ENCODE measurements at places on chromosomes 6 and 20. TPM values are rescaled to one million over a fixed set of nuclear protein-coding genes. Genes with fewer than 3 reads are reported as not detected.

The GRIK2 gene
- total RNA-seq = 5.5 TPM

The HLA-DOB gene
- not detected for total RNA-seq

DNA sequence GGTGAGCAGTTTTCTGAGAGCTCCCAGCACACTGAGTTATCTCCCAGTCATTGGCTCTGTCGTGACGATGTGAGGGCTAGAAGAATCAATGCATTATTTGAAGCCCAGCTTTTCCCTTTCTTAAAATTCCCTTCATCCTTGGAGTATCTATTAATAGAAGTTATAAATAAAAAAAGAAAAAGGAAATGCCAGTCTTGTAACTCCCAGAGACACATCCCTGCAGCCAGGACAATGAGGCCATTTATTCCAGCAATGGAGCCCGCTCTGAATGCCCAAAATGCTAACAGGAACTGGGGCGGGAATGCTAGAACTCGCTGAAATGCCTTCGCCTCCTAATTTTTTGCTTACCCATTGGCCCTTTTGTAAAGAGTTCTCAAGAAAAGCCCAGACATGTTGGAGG lies 305.8 kb downstream of the TFAP2C start:
- no peak for DNase-seq

- no peak for DNase-seq
Observed at GRCh38 chr20:1295276-1295930, 29.3 kb downstream of the SNPH start.

DNA sequence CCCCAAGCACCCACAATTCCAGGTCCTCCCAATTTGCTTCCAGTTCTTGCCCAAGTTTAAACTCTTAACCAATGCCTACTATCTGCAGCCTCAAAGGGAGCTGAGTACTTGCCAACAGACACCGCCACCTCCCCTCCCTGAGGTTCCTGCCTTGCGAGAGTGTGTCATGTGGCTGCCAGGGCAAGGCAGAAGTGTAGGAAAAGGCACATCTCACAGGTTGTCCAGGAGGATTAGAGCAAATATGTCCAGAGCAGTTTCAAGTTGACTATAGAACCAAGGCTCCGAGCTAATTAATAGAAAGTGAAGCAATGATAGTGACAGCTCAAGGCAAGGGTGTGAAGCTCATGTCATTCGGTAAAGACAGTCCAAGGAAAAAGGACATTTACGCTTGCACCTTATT lies 127.8 kb downstream of the ATXN1 start:
- no peak for DNase-seq
